ENCODE measurements at places on chromosomes 13 and 19.

DNA sequence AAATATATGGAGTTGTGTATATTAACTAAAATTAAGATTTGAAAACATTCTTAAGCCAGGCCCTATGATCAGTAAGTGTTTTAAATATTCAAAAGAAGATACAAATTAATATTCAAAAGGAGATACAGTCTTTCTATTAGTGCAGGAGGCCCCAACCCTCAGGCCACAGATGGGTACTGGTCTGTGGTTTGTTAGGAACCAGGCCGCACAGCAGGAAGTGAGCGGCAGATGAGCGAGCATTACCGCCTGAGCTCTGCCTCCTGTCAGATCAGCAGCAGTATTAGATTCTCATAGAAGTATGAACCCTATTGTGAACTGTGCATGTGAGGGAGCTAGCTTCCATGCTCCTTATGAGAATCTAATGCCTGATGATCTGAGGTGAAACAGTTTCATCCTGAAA is 232.9 kb downstream of the FOXO1 start:
- DNase-seq = no peak

GRCh38 chr19:16327911-16328823 is 3.5 kb downstream of the KLF2 start:
- no peak for DNase-seq

GRCh38 chr19:33283589-33283988 is 18.7 kb downstream of the CEBPA start:
- no peak for DNase-seq

DNA sequence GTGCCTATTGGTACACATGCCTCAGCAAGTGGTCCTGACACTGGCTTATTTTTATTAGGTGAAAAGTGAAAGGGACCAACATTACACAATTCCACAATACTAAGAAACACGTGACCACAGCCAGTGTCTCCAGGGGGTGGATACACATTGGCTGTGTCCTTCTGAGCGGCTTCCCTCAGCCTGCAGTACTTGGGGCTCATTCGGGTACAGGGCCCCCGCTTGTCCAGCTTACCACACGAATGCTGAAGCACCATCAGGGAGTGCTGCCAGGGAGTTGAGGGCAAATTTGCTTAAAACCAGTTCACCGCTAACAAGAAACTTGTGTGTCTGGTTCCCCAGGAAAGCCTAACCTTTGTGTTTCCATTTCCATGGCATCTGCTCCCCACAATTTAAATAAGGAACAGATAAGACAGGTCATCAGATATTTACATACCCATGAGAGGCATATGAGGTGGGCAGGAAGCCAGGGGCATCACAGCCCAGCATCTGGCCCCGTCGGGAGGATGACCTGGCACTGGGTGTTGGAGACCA is 23.3 kb downstream of the PBX4 start:
- no peak for DNase-seq

GRCh38 chr19:15417699-15418098 is 1.1 kb downstream of the AKAP8L start:
- no peak for DNase-seq

DNA sequence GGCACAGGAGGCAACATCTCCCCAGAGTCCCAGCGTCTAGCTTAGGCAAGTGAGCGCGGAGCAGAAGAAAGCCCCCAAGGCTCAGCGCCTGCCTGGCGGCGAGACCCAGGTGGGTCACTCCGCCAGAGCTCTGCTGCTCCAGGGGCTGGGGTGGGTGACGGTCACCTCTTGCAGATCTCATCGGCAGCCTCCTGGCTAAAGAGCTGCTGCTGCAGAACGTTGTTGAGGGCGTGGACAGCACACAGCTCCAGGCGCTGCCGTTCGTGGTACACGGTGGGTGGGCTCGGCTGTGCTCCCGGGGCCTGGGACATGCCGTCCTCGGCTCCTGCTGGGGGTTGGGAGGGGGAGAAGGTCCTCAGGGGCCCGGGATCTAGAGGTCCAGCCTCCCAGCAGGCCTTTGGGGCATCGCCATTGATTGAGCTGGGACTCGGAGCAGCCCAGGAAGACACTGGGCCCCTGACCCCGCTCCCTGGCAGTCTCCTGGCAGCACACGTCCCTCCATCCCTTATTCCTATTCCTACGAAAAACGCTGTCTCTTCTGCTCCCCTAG is 795 bp downstream of the JOSD2 start:
- DNase-seq = no peak

Data from stimulated activated CD8-positive, alpha-beta memory T cell treated with anti-CD3 and anti-CD28 coated beads, Interleukin-2, amount 100 ng/mL, for 1 hour (primary cell).